SJSA1 (cell line): ENCODE measurements at places on chromosomes 2 and 18.
A peak's percentile ranks its signal among the peaks of the same experiment; 100 is the strongest.

- no peak for DNase-seq
Measured at GRCh38 chr2:224836263-224836662, 120.1 kb upstream of the CCDC195 start.

DNA sequence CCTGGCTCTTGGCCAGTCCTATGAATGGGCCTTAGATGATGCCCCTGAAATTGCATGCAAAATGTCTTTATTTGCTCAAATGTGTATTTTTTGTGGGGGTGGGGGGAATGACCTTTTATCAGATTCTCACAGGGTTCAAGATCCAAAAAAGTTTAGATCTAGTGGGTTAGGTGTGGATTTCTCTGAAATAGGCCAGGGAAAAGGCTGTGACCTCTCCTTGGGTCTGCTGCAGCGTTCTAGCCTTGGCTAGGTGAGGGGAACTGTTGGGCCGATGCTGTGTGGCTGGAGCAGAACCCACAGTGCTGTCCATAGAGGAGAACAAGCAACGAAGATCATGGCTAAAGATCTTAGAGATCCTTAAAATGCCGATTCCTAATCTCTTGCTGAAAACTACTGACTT, 130.4 kb upstream of the IL1R2 start:
- DNase-seq, result no peak

DNA sequence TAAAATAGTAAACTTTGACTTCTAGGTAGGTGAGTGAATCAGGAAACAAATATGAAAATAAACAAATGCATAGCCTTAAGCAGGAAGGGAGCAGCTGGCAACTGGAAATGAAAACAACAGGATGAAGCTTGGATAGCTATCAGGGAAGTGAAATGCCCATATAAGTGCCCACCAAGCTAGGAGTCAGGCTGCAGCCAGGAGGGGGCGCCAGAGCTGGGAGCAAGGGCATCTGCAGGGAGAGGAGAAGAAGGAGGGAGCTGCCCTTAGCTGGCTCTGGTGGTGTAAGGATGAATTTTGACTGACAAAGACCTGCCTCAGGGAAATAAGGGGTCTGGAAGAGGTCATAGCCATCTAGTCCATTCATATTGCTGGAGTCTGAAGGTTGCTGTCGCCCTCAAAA, 298.3 kb downstream of the TDRD15 start:
- peak; percentile 33 for DNase-seq

DNA sequence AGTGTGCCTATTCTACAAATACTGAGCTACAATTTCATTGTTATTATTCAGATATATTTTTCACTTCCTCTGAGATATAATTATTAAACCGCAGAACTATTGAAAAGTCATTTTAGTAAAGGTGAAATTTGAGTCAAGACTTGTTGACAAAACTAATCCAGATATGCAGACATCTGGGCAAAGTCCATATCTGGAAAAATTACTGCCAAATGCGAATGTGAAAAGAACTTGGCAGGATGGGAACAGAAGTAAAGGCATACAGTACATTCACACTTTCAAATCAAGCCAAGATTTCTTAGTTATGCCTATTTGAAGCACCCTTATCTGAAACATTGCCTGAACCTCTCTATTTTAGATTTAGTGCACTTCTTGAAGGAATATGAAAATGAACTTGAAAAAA, 923.6 kb downstream of the CCDC85A start:
- DNase-seq, result no peak

- DNase-seq, result no peak
Measured at GRCh38 chr2:62309465-62310091, 113.7 kb downstream of the B3GNT2 start.

DNA sequence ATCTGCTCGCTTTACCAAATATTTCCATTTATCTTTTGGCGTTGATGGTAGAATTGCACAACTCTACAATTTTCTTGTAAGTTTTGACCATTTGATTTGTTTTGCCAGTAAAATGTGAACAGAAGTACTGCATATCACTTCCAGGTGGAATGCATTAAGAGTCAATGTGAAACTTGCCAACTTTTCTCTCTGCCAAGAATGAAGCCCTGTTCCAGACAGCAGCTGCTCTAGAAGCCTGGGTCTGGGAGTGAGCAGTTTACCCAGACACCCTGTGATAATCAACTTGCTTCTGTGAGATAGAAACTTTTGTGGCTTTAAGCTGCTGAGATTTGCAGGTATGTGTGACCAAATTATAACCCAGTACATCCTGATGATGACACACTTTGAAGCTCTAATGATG, 115.9 kb upstream of the SYT4 start:
- DNase-seq, result no peak

- DNase-seq, result no peak
Measured at GRCh38 chr2:8288206-8288605, 393.6 kb upstream of the ID2 start.

- DNase-seq, result no peak
Measured at GRCh38 chr2:95401480-95401879, 1.0 kb upstream of the FAHD2A start.

- no peak for DNase-seq
Measured at GRCh38 chr2:21276163-21276562, 152.4 kb downstream of the TDRD15 start.

DNA sequence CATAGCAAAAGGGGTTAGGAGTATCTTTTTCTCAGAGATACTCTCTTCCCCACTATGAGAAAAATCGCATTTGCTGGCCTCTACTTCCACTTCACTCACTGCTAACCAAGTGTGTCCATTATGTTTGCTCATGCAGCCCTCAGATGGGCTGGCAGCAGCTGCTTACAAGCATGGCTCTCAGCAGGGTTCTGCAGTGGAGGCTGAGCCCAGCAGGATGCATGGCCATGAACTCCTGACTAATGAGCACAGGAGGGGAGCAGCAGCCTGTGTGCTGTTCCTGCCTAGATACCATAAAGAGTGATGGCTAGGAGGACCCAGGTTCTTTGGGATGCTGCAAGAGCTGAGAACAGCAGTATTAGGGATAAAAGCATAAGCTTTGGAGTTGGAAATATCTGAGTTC, 316.9 kb upstream of the THSD7B start:
- no peak for DNase-seq

GRCh38 chr2:196927376-196928225, 1.1 kb upstream of the PGAP1 start:
- DNase-seq, result peak; percentile 80

DNA sequence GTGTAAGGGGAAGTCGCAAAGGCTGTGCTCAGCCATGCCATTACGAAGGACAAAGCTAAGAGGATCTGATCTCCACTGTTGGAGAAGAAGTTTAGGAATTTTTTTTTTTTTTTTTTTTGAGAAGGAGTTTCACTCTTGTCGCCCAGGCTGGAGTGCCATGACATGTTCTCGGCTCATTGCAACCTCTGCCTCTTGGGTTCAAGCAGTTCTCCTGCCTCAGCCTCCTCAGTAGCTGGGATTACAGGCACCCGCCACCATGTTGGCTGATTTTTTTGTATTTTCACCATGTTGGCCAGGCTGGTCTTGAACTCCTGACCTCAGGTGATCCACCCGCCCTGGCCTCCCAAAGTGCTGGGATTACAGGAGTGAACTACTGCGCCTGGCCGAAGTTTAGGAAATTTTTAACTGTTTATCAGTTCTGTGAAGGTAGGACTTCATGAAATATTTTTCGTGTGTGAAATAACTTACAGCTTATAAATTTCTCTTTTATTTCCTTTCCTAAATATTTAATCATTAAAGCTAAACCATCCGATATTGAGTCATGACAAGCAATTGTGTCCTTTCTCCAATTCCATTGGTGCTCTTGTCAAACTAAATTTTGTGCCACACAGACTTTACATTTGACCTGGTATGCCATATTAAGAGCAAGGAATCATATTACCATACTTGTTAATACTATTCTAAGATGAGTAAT, 22.2 kb downstream of the DDX1 start:
- no peak for DNase-seq

- no peak for DNase-seq
Measured at GRCh38 chr2:158046121-158046880, 55.4 kb upstream of the UPP2 start.

GRCh38 chr2:11388262-11389051, 44.0 kb upstream of the ROCK2 start:
- DNase-seq, result no peak

- DNase-seq, result peak; percentile 61
Measured at GRCh38 chr2:65491381-65491905, 59.0 kb upstream of the SPRED2 start.

- DNase-seq, result no peak
Measured at GRCh38 chr2:107817378-107817777, 9.3 kb upstream of the RGPD4 start.

- DNase-seq, result no peak
Measured at GRCh38 chr2:235996419-235996818, 171.8 kb downstream of the GBX2 start.

DNA sequence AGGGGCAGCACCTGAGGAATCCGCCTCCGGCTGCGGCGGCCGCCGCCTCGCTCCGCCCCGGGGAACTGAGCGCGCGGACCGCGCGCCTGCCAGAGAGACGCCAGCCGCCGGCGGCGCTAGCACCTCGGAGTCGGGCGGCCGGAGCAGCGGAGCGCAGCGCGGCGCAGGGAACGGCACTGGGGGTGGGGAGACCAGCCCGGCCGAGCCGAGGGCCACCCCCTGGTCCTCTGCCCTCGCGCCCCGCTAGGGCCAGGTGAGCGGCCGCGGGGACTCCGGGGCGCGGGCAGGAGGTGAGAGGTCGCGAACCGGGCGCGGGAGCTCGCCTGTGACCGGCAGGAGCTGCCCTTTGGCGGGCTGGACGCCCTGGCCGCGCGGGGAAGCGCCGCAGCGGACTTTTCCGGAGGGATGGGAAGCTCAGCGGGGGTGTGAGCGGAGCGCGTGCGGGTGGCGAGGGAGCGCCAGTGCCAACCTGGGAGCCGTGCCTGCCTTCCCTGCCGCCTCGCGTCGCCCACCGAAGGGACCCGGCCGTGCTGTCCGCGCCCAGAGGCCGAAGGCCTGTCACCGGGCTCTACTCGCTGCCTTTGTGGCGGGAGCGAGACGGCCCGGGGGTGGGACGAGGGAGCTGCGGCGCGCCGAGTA, at the start of gene GREB1L:
Gene GREB1L, plus strand, starts transcription at position 92 of the 639 bp plus-strand sequence. CDS start 141,287 bp downstream, outside the sequence.
- DNase-seq, result peak; percentile 48

GRCh38 chr2:186691231-186691630, 2.6 kb upstream of the FAM171B start:
- no peak for DNase-seq

GRCh38 chr2:198347349-198347748, 543.0 kb downstream of the PLCL1 start:
- DNase-seq, result no peak

DNA sequence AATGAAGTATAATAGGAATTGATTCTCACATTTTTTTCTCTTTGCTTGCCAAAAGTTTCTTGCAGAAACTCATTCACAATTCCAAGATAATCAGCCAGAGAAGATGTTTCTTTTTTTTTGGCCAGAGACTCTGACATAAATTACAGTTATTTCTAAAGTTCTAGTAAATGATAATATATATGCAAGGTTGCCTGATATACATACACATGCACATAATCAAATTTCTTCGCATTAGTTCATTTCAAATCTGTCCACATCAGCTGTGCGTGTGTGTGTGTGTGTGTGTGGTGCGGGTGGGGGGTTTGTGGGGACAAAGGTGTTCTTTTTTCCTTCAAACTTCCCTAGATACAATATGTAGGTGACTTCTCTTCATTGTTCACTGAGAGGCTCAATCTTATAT, 33.2 kb downstream of the OSGEPL1 start:
- no peak for DNase-seq

DNA sequence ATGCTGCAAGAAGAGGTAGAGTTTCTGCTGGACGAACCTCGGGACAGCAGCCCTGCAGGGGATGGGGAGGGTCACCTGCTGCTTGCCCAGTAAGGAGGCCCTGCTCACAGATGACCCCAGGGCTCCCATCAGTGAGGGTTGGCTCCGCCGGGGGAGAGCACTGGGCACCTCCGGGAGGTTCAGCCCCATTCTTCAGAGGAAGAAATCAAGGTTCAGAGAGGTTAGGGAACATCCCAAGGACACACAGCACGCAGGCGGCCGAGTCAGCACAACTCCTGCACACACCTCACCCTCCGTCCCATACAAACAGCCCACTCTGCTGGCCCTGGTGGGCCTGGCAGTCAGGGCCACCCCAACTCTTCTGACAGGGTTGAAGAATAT, 11.7 kb upstream of the CCDC74B start:
- no peak for DNase-seq

DNA sequence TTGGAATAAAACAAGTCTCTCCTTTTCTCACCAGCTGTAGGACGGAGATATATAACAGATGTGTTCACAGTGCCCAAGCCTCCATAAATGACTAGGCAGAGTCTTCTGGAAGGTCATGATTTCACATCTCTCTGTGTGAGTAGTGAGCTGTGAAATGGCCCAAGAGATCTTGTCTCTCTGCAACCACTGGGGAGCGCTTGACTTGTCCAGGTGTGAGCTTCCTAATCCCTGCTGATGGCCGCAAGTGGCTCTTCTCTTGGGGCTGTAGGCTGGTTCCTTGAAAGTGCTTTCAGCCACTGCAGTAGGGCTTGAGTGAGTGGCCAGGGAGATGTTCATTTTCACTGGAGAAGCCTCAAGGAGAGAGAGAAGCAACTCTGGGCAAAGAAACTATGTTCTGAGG, 38.1 kb upstream of the OTOS start:
- no peak for DNase-seq

GRCh38 chr2:189561371-189562038, 19.1 kb downstream of the SLC40A1 start:
- DNase-seq, result no peak

GRCh38 chr2:61928826-61929461, 23.5 kb downstream of the COMMD1 start:
- DNase-seq, result peak; percentile 37
